ENCODE measurements at places on chromosomes 4 and X.

DNA sequence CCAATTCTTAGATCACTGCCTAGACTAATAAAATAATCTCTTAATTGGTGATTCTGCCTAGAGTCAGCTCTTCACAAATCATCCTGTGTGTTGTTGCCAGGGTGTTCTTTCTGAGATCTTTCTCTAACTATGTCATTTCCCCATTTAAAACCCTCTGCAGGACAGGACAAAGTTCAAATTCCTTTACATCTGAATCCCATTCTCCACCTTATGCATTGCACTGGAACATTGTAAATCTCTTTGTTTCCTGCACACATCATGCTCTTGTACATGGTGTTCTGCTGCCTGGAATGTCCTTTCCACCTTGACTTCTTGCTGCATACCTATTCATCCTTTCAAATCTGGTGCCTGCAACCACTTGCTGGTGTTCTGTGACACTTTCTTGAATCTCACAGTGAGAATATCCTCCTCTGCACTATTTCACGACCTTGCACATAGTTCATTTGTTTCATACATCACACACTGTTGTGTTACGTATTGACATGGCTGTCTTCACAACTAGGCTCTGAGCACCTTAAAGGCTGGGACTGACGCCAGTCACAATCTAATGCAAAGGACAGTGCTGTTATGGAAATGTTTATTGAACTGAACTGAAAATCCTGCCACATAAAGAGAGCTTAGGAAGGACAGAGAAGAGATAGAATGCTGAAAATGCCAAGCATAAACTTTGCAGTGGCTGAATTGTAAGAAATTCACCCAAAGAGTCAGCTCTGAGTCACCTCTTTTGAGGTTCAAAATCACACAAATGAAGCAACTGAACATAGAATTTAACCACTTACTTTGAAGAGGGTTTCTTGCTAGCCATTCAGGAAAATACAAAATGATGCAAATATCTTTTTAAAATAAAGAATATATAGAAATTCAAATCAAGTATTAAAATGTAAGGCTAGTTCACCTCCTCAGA is 26.4 kb upstream of the SMIM14 start:
- ATAC-seq = no peak

DNA sequence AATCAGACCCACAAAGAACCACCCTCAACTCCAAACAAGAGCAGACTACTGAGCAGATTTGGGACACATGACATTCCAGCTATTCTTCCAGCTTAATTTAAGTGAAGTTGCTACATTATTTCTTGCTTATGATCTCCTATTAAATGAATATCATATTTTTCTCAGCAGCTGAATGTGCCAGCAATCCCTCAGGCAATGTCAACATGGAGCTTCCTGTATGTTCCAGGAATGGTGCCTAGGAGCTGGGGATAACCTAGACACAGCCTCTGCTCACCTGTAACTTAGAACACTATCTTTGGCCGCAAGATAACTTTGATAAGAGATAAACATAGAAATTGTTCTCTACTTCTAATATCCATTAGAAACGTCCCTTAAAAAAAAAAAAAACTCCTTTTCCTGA is 274.4 kb upstream of the RASGEF1B start:
- no peak for ATAC-seq

DNA sequence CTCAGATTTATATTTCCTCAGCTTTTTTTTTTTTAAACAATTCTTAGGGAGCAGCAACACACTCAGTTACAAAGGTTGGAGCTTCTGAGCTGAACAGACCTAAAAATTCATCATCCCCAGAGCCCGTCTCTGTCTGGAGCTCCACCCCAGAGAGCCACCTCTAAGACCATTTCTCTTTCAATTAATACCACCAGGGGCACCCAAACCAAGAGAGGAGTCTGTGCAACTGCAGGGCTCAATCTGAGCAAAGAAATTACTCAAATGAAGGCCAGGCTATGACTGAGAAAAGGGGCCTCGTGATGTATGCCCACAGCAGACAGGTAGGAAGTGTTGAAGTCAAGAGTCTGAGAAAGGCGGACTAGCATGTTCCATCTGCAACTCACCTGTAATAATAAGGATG is 95.5 kb downstream of the C4orf51 start:
- no peak for ATAC-seq

GRCh38 chr4:89653012-89653411 is 183.9 kb downstream of the SNCA start:
- ATAC-seq = no peak

GRCh38 chr4:141659539-141659938 is 23.2 kb downstream of the IL15 start:
- ATAC-seq = no peak
